Activated CD4-positive, alpha-beta T cell treated with anti-CD3 and anti-CD28 coated beads for 36 hours (primary cell): ENCODE measurements at places on chromosomes 3 and 15.

- no peak for DNase-seq
Observed at GRCh38 chr3:37777835-37778234, 83.8 kb upstream of the CTDSPL start.

DNA sequence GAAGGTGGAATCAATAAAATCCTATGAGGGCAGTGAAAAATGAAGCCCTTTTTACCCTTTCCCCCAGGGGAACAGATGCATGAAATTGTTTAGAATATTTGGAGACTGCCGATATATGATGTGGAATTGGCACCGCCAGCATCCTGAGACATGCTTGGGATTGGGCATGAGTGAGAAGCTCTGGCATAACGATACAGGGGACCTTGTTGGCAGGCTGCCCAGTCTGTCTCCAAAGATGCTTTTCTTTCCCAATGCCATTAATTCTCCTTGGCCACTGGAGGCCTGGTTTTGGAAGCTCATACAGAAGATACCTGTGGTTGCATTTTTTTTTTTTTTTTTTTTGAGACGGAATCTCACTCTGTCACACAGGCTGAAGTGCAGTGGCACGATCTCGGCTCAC is 800.6 kb upstream of the LMCD1 start:
- no peak for DNase-seq

DNA sequence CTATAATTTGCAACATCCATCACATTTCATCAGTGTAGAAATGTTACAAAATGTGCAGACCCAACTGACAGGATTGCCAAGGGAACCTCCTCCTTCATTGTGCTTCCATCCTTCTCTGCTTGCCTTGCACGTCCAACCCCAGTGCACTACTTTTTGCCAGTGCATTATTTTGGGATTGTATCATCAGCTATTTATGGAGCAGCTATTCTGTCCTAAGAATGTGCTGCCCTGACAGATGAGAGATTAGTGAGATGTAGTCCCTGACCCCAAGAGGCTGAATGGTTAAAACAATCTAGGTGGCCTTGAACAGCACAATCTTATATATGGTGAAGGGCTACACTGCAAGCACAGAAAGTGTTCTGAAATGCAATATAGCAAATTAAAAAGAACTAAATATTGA is 935.8 kb downstream of the IGSF11 start:
- no peak for DNase-seq

DNA sequence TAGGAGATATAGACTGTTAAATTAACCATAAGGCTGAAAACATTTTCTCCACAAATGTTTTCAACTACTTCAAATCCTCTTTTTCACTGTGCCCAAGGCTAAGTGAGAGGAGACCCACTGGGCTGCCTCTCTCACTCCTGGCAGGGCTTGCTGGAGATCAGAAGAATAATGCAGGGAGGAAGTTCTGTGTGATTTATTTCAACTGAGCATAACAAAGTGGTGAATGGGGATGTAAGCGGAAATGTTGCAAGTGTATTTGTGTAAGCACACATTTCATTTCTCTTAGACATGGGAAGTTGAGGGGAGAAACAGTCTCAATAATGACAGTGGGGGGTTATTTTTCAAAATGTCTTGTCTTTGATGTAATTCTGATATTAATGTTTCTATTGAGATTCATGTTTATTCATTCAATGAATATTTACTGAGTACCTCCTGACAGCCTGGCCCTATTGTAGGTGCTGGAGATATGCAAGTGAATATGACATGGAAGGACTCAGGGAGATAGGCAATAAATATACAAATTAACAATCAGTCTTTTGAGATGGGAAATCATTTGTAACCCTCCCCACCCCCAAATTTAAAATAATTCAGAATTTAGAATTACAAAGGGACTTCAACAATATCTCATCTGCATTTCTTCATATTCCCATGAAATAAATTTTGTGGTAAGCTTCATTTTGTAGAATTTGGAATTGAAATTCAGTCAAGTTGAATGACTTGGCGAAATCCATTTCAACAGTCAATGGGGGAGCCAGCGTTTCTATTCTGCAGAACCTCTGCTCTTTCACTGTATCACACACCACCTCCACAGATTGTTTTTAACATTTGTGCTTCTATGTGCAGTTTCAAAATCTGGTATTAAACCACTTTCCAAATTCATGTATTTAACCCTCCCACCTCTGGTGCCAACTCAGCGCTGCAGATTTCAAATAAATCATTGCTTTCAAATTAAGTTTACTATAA is 247.2 kb downstream of the SLC9A9 start:
- DNase-seq: no peak

- peak; percentile 77 for DNase-seq
Observed at GRCh38 chr15:51982013-51982769, 10.6 kb upstream of the LEO1 start.

DNA sequence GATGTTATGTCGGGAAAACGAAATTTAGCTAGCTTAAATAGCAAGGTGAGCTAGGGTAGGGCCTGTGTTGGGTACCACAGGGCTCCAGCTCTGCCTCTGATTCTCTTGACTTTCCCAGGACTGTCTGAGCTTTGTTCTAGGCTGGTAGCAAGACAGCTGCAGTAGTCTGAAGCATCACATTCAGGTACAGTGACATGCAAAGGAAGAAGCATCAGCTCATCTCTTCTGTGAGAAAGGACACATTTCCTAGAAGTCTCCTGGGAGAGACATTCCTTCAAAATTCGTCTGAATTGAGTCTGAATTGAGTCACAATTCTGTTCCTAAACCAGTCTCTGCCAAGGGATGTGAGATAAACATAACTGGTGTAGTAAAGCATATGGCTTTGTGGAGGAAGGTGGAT is 8.5 kb upstream of the UBXN7 start:
- no peak for DNase-seq

GRCh38 chr3:29384640-29385039 is 103.8 kb downstream of the RBMS3 start:
- no peak for DNase-seq

DNA sequence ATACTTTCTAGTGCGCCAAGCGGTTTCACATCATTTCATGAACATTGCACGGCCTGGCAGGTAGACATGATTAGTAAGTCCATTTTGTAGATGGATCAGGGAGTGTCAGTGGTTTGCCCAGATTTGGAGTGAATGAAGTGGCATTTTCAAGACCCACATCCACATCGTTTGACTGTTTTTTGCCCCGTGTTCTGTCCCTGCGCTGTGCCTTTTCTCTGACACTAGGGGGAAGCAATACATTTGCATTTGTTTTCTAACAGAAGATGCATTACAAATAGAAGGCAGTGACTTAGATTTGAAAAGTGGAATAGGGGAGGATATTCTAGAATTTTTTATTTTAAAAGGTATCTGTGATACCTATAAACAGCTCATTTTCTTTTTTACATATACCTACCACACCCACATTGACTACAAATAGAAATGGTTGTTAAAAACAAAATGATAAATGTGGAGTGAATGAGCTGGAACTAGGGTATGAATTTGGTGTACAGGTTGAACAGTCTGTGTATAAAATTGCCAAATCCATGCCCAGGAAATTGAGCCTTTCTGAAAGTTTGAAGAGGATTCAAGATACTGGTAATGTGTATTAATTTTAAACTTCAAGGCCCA is 98.0 kb downstream of the USP13 start:
- peak; percentile 12 for DNase-seq
